ENCODE measurements at places on chromosomes 4 and X.

DNA sequence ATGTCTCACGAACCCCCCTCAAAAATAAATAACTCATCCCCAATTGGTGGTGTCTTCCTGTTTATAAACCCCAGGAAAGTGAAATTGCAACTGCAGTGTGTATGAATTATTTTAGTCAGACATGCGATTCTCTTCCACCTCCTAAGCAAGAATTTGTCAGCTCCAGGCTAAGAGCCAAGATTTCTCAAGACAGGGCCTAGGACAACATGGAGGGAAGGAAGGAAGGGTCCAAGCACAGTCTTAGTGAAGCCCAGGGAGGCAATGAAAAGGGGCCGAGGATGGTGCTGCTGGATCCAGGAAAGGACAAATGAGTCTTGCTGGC lies 20.0 kb downstream of the SH3KBP1 start:
- DNase-seq, result no peak

DNA sequence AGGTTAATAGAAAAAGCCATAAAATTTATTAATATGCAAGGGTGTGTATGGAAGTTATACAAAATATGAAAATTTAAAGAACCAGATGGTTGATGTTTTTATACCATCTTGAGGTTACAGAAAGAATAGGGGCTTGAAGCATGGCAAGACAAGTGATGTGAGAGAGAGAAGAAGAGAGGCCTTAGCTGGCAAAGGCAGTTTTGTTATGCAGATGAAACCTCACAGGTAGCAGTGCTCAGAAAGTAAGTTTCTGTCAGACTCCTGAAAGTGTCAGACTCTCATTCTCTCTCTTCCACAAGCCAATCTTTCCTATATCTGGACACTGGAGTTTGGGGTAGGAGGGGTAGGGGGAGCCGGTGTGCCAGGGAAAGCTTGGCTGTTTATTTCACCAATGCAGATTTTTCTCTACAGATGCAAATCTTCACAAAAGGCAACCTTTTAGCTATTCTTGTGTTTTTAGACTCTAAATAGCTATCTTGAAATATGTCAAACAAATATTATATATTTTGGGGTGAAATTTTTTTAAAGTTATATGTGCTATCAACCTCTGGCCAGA lies 124.5 kb downstream of the CFAP299 start:
- DNase-seq, result no peak

DNA sequence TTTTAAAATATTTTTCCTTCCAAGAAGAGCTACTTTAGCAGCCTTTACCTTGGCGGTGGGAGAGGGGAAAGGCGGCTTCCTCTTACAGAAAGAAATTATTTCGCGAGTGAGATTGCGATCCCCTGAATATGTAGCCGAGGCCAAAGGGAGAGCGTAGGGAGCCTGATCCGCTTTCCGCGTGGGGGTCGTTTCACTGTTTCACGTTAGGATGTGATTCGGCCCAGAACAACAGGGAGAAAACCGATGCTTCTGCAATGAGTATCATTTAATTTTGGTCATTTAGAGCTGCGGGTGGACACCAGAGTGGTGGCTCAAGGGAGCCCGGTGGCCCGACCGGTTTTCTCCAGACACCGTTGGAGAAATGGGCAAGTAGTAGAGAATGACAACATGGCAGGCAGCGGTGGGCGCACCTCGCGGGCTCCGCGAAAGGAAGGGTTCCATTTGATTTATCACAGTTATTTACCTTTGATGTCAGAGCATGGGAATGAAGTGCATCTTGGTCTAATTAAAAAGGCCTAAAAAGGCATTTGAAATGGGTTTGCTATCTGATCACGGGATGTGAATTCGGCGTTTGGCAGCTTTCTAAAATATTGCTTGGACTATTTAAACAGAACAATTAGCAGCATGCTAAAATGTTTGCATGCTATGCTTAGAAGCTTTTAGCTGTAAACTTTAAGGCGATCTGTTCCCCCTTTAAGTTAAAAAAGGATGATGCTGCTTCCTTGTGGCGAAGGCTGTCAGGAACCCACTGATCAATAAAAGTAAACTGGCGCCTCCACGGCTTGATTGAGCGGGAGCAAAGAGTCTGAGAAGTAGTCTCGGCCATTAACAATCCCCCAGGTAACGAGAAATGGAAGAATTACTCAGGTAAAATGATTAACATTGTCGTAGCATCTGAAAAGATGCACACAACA lies 2.0 kb upstream of the PCDH19 start:
- no peak for DNase-seq

GRCh38 chr4:99800332-99801004 lies 16.2 kb upstream of the DAPP1 start:
- no peak for DNase-seq

GRCh38 chr4:56681158-56681852 lies at the start of gene HOPX:
HOPX (minus strand) TSS chr4:56681296; CDS start chr4:56657816, 23,480 bp downstream.
- no peak for DNase-seq

GRCh38 chr4:29983890-29984289 lies 736.3 kb upstream of the PCDH7 start:
- DNase-seq, result no peak

GRCh38 chr4:177092807-177093206 lies 216.9 kb upstream of the NEIL3 start:
- no peak for DNase-seq

DNA sequence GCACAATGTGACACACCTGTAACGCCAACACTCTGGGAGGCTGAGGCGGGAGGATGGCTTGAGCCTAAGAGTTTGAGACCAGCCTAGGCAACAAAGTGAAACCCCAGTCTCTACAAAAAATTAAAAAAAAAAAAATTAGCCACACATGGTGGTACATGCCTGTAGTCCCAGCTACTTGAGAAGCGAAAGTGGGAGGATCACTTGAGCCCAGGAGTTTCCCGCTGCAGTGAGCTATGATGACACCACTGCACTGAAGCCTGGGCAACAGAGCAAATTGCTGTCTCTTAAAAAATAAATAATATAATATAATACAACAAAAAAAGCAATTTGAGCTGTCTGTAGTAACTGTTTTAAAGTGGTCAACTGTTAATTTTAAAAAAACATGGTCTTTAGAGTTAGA lies 13.2 kb downstream of the SPOCK3 start:
- no peak for DNase-seq

GRCh38 chr4:97866821-97867556 lies 276.3 kb downstream of the STPG2 start:
- DNase-seq, result no peak

DNA sequence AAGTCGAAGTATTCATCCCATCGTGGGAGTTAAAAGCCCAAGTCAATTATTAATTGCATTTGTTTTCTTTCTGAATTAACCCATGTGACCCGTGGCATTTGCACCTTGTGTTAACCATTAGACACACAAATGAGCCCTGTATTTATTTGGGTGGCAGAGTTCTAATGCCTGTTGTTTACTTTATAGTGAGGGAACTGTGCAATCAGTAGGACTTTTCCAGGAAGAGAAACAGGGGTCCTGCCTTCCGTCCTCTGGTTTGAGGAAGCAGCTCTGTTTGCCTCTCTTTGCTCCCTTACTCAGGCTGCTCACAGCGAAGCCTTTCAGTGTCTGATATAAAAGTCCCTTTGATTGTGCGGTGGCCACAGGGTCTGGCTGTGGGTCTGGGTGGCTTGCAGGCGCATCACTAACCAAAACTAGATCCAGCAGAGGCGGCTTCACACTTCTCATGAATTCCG lies 263.6 kb downstream of the PTTG2 start:
- no peak for DNase-seq

- no peak for DNase-seq
Observed at GRCh38 chr4:128940971-128941370, 131.5 kb downstream of the JADE1 start.

DNA sequence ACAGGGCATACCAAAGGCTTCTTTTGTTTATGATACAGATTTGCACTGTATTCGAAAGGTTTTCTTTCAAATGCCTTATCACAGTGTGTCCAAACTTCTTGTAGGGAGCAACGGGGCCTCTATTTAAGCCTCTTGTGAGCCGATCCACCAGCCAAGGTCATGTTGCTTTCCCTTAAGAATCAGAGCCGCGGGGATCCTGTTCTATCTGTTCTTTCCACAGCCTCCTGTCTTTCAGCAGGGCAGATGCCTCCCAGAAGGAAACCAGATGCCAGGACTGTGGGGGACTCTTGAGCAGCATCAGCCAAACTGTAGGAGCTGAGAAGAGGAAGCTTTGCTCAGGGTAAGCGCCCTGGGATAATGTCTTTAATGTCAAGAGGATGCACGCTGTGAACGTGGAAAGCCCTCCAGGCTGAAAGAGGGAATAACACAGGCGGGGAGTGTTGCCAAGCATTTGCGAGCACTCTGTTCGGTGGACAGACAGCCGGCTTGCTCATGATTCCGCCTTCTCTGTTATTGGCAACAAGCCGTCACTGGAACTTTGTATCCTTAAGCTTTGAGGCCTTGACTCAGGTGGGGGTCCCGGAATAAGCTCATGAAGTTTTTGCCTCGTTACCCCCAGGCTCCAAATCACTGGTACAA lies 279.8 kb upstream of the FRG1 start:
- no peak for DNase-seq

- no peak for DNase-seq
Observed at GRCh38 chr4:4542774-4543485, 1.1 kb upstream of the STX18 start.

- DNase-seq, result peak; percentile 7
Observed at GRCh38 chr4:128979934-128980333, 113.4 kb downstream of the SCLT1 start.

GRCh38 chr4:52106660-52107059 lies 55.6 kb downstream of the SPATA18 start:
- no peak for DNase-seq

- DNase-seq, result no peak
Observed at GRCh38 chr4:42262701-42263490, 110.4 kb upstream of the BEND4 start.

GRCh38 chr4:86825511-86825910 lies 23.7 kb downstream of the SLC10A6 start:
- no peak for DNase-seq

DNA sequence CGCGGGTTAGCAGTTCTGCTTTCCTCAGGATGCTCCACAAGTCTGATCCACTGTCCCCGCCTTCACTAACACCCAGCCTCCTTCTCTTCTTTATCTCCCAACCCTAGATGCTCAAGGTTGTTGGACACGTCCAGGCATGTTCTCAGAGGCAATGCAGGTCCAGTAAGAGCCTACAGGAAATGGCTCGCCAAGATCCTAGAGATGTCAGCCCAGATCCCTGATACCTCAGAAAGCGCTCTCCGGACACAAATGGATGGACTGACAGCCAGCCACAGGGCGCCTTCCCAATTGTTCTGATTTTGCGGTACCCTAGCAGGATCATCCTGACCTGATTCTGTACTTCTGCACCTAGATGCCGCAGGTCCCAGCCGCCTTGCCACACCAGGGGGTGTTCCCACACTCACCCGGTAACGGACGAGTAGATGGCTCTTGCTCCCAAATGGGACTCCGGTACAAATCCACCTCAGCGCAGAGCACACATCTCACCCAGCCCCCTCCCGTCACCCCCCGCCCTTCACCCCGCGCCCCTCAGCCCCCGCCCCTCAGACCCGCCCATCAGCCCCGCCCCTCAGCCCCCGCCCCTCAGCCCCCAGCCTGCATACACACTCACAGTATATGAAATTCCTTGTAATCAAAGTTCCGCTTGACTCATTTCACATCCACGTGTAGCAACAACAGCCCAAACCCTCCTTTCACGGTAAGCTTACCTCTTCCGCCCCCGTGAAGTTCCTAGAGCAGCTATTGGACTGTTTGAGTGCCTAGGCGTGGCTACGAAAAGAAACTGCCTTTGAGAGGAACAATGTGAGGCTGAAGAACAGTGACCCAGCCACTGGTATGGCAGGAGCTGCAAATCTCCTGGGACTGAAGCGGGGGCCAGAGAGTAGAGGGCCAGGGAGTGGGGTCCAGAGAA lies at the start of gene EDA2R:
Gene EDA2R, minus strand, starts transcription at position 488 of the 910 bp plus-strand sequence. CDS start 23,058 bp downstream, outside the sequence.
- DNase-seq, result peak; percentile 12

DNA sequence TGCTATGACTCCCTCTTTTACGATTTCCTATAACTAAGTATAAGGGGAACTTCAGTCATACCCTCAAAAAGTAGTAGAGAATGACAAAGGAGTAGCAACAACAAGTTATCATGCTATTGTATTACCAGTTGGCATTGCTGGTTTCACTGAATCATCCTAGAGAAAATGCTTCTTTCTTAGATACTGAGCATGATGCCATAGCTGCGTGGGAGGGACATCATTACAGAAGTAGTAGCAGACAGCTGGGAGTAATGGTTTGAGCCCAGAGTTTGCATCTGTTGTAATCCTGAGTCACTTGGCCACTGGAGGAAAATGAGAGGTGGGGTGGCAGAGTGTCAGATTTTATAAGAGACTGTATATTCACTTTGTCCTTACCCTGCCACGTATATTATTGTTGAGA lies 38.6 kb downstream of the MTMR1 start:
- no peak for DNase-seq

DNA sequence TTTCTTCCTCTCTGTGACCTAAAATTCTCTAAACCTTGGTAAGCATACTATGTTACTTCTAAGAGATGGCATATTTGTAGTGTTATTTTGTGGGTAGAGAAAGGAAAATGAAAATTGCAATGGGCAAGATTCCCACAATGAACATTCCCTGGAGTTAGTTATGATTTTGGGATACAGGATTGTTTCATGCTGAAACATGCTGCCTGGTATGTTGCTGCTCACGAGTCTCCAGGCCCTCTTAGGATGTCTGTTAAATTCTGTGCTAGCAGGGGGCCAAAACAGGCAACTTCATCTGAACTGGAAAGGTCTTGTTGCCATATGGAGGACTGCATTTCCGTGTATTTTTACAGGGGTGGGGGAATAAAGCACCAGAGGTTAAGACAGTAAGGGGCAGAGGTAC lies 18.9 kb upstream of the MSMO1 start:
- no peak for DNase-seq

DNA sequence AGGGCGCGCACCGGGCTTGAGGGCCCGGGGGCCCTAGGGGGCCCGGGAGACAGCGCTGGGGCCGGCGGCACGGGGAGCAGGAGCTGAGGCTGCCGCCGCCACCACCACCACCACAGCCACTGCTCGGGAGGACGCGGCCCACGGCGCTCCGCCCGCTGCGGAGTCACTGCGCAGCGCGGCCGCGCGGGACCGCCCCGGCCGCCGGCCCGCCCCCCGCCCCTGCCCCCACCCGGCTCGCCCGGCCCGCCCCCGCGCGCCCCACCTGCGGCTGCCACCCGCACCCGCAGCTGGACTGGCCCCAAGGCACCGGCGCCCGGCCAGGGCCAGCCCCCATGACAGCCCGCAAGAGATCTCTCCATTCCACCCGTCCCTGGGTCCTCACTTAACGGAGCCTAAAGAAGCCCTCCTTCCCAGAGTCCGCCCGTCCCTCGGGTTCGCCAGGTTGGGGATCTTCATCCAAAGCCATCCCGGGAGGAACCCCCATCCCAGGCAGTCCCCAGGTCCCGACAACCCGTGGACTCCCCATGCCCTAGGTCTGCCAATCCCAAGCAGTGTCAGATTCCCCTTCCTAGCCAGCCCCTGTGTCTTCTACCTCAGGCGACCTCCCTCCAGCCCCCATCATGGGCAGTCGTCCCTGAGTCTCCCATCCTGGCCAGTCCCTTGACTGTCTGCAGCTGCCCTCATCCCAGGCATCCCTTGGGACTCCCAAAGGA lies 40.0 kb upstream of the IQSEC2 start:
- DNase-seq, result no peak

GRCh38 chr4:3256230-3257102 lies 7.5 kb downstream of the MSANTD1 start:
- DNase-seq, result no peak

- DNase-seq, result no peak
Observed at GRCh38 chrX:1591863-1592469, 562 bp downstream of the AKAP17A start.

All from brain pericyte (primary cell).